ENCODE measurements at places on chromosomes 16 and 17.

DNA sequence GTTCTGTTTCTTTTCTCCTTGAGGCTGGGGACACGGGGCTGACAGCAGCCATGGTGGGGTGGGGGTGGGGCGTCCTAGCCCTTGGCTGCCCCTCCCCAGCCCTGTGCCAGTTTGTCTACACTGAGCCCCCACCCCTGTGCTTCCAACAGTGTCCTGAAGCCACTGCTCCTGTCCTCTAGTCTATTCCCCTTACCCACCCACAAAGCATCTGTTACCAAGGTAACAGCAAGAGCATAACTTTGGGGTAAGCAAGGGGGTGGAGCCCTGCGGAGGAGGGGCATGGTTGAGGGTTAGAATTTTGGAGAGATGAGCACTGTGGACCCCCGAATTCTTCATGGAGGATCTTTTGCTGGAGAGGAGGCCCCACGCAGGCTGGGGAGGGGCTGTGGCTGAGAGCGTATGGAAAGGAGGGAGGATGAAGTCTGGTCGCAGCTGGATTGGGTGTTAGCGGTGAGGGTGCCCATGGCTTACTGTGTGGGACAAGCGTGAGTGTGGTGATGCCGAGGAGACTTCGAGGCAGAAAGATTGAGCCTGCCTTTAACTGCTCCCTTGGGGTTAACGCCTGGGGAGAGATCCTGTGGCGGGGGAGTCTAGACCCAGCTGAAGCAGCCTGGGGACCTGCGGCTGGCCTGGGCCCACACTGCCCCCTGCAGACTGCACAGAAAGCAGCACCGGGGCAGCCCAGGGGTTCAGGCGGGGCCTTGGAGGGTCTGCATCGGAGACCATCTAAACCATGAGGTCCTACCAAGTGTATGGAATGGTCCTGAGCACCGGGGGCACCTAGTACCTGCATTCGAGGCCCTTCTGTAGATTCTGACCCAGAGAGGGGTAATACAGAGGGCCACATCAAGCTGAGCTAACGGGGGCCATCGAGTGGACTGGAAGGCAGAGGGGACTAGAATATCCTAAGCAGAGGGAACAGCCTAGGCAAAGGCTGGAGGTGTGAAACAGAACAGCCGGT is 6.1 kb upstream of the STAC2 start:
- DNase-seq = peak; percentile 44

DNA sequence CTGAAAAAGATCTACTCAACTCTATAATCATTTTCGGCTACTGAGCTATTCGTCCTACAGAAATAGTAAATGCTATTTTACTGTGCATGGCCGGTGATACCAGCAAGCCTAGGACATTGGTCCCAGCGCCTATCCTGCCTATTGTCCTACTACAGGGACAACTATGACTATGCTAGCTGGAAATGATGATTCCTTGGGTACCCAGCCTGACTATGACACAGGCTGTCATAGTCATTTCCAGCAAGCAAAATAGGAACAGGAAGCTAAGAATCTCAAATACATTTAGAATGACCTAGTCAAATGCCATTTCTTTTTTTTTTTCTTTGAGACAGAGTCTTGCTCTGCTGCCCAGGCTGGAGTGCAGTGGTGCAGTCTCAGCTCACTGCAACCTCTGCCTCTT is 33.7 kb upstream of the HSBP1 start:
- no peak for DNase-seq

DNA sequence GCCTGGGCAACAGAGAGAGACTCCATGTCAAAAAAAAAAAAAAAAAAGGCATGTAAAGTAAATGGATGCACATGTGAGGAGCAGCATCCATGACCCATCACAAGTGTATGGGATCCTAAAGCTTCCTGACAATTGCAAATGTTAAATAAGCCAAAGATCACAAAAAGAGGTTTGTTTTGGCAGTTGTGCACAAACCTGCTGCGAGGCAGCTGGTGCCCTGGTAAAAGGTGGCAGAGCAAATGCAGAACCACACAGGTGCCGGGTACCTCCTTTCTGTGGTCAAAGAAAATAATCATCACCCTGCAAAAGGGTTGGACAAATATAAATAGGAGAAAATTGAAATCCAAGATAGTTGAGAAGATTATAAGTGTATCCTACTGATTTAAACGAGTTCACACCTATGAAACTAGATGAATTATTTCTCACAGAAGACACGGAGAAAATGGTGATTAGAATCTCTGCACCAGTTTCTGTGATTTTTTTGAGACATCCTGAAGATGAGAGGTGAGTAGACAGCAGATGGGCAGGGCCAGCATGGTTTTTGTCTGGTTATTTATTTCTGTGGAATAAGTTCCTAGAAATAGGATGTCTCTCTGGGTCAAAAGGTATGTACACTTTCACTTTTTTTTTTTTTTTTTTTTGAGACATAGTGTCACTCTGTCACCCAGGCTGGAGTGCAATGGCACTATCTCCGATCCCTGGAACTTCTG is 291.3 kb downstream of the CDH13 start:
- DNase-seq = no peak

DNA sequence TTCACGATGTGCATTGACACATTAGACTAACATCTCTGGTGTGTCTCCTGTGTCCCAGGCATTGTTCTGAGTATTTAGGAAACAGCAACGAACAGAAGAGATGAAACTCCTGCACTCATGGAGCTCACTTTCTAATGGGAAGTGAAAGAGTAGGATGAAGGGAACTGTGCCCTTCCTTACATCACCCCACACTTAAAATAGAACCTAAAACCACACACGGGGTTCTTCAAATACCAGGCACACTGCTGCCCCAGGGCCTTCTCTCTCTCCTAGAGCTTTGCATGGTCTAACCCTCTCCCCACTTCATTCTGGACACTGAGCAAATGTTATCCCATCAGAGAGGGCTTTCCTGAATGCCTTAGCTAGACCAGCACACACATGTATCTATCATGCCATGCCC is 33.7 kb downstream of the TRIM25 start:
- DNase-seq = no peak

DNA sequence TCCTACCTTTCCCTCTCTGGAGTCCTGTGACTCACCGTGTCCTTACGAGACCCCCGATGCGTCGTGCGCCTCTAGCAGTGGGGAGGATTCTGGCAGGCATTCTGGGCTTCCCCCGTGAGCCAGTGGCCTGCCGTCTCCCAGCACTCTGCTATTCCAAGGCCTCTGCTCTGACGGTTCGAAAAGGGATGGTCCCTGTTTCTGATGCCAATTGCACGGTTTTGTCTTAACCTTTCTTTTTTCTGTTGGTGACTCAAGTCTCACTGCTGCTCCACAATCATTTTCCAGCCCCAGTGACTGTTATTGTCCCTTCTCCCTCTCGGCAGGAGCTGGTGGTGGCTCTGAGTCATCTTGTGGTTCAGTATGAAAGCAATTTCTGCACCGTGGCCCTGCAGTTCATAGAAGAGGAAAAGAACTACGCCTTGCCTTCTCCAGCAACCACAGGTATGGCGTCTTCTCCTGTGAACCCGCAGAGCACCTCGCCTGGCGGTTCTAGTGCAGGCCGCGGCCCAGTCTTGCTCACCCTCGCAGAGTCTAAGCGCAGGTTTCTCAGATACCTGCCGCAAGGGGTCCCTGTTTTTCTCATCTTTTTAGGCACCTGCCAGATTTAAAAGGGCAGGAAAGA is 100.1 kb upstream of the CHMP6 start:
- peak; percentile 89 for DNase-seq
